ENCODE measurements at places on chromosomes 1 and 21.

- DNase-seq, result no peak
These were observed 26.1 kb downstream of the PADI6 start for GRCh38 chr1:17397910-17398695.

DNA sequence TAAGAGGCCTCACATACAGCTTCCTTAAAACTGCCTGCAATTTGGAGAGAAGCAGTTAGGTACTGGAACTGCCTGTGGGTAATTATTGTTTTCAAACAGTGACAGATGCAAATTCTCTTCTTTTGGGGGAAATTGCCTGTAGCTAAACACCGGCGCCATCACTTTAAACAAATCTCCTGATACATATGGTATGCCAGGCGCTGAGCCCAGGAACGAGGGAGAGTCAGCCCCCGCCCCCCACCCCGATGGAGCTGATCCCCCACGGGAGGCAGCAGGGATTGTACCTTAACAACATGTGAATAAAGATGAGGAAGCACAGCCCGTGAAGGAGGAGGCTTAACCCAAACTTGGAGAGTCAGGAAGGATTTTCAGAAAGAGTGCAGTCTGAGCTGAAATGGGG lies 7.1 kb downstream of the TMEM51 start:
- DNase-seq, result no peak

GRCh38 chr21:34675871-34676270 lies 7.1 kb downstream of the CLIC6 start:
- no peak for DNase-seq

DNA sequence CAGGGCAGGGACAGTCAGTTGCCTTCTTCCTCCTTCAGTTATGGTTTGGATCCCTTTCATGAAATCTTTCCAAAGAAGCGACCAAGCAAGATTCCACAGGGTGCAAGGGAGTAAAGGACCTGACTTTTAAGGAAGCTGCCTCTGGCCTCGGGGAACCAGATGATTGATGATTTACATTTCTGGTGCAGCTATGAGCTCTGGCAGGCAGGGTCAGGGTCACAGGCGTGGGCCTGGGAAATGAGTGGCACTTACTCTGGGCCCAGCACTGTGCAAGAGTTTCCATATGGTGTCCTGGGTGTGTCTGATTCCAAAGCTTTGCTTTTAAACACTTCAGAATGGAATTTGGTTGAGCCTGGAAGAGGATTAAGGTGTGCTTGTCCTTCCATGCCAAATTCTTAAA lies 7.2 kb upstream of the CRABP2 start:
- no peak for DNase-seq

GRCh38 chr1:65623895-65624294 lies 168.8 kb upstream of the PDE4B start:
- DNase-seq, result no peak

DNA sequence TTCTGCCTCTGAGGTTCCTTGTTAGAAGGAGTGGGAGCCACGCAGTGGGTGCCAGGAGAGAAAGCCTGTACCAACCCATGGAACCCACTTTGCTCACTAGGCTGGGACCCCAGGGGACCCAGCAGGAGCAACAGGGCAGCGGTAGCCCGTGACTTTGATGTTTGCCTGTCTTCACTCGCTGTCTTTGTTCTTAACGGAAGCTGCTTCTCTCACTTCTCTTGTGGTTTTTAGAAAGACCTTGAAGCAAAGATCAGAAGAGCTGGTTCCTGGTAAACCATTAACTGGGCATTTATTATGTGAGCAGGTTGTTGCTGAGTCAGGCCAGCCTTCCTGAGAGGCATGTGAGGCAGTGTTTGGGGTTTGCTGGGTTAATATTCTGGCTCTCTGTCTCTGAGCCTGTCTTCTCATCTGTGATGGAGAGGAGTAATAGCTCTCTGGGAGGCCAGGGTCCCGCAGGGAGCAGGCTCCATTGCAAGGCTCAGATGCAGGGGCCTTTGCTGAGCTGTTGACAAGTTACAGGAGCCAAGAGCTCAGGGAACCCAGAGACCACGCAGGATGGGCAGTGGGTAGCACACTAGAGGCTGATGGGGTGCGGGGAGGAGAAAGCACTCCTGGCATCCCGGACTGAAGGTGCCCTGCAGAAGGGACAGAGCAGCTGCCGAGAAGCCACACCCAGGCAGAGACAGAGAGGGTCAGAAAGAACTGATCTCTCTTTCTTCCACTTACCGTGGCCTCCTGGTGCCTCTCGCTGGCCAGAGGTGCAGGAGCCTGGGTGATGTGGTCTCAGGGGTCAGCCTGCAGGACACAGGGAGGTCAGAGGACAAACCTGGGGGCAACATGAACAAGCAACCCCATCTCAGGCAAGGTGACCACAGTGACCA lies 367.5 kb upstream of the C1orf174 start:
- no peak for DNase-seq

GRCh38 chr1:19925342-19926070 lies 2.1 kb upstream of the PLA2G2E start:
- no peak for DNase-seq

- no peak for DNase-seq
These were observed 61.5 kb upstream of the WLS start for GRCh38 chr1:68293609-68294366.

DNA sequence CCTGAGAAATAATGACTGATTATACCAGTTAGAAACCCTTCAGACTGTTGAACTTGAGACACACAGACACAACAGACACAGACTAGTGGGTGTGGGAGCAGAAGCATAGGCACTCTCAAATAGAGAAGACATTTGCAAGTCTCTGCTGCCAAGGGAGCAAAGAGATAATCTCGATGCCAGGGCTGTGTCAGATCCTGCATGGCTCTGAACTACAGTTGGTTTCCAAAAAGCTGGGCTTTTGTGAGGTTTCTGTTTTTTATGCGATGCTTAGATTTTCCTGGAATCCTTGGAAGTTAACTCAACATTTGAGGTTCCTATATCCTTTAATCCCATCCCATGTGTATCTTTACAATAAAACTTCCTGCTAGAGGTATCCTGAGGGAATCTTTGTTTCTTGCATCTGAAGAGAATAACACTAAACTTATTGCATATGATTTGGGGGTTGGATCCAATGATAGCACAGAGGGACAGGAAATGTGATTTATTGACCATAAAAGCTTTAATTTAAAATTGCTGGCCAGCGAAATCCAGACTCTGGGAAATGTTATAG lies 236.4 kb downstream of the SPATA17 start:
- no peak for DNase-seq

GRCh38 chr1:23469372-23469982 lies 14.5 kb downstream of the ASAP3 start:
- DNase-seq, result no peak

GRCh38 chr1:44819196-44819607 lies 10.9 kb downstream of the BTBD19 start:
- DNase-seq, result no peak

DNA sequence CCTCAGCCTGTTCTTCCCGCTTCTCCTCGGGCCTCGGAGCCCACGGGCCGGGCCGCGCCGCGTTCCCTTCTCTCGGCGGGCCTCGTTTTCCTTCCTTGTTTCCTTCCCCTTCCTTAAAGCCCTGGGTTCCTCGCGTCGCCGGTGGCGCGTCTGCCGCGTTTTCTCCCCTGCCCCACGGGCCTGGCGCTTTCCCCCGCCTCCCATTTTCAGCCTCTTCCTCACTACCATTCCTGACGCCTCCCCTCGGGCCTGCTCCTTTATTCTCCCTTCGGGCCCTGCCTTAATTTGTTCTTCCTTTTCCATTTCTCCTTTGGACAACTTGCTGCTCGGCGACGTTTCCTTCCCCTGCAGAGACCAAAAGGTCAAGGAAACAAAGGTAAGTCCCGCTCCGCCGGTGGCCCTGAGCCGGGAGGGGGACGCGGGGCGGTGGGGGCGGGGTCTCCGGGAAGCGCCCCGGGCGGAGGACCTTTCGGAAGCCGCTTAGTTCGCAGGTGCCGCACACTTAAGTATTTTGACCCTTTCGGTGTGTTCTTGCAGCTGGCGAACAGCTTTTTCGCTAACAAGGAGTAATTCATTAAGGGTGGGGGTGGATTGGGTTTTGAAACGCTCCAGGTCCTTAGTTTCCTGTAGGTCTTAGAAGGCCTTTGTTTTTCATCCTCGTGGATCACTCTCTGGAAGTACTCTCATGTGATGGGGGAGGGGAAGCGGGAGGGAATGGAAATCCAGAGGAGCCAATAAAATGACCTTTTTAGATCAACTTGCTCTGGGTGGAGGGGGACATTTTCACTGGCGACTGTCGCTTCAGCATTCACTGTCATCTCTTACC lies 780 bp downstream of the YTHDF2 start:
- DNase-seq, result peak; percentile 10

DNA sequence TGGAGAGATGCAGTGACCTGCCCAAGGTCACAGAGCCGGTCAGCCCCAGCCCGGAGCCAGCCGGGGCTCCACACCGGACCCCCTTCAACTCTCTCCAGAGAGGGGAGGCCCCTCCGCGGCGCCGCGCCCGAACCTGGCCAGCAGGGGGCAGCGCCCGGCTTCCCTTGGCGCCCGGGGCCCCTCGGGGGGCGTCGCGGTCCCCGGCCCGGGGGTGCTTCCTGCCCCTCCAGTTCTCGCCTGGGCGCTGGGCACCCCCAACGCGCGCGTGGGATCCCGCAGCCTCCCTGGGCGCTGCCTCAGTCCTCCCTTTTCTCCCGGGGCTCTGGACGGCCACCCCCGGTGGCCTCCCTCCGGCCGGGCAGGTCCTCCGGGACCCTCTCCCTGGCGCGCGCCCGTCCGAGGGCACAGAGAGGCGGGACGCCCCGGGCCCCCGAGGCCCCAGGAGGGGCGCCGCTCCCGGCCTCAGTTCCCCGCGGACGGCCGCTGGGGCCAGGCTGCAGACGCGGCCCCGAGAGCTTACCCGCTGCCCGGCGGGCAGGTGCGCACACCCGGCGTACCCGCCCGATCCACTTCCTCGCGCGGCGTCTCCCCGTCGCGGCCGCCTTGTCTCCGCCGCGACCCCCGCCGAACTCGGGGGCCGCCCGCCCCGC lies 406 bp downstream of the HTR1D start:
- DNase-seq, result no peak

Data from stimulated activated CD8-positive, alpha-beta memory T cell treated with anti-CD3 and anti-CD28 coated beads, Interleukin-7, amount 100 ng/mL, for 1 hour (primary cell).